ENCODE measurements at places on chromosomes 2 and 18.
A peak's percentile ranks its signal among the peaks of the same experiment; 100 is the strongest.

- no peak for DNase-seq
These were observed 3.5 kb downstream of the NOL10 start for GRCh38 chr2:10686176-10686730.

- DNase-seq, result no peak
These were observed 190.0 kb downstream of the MTCL1 start for GRCh38 chr18:8895341-8895740.

GRCh38 chr2:238005528-238005927 is 38.7 kb downstream of the UBE2F start:
- no peak for DNase-seq

DNA sequence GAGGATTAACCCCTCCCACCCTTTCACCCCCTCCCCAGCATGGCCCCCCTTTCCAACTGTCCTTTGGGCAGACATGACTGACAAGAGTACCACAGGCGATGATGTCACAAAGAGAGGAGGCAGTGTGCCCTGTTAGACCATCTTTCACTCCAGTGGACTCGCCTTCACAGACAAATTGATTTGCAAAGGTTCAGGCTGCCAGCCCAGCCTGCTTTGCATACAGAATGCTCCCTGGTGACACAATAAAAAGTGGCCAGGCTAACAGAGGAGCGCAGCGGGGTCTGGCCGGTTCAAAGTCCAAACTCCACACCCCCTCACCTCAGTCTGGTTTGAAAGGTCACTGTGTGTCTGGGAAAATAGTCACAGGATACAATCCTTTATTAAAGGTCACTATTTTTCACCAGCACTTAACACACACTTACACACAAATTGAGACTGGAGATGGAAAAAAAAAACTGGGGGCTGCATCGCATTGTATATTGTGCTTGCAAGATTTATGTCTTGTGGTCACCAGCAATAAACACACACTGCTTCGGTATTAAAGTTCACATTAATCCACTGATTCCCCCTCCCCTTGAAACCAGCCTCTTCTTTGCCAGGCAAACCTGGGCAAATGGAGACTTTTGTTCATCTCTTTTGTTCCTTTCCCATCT is 236.9 kb downstream of the BCL11A start:
- DNase-seq, result no peak

- no peak for DNase-seq
These were observed 290.3 kb upstream of the ID2 start for GRCh38 chr2:8391584-8391983.

DNA sequence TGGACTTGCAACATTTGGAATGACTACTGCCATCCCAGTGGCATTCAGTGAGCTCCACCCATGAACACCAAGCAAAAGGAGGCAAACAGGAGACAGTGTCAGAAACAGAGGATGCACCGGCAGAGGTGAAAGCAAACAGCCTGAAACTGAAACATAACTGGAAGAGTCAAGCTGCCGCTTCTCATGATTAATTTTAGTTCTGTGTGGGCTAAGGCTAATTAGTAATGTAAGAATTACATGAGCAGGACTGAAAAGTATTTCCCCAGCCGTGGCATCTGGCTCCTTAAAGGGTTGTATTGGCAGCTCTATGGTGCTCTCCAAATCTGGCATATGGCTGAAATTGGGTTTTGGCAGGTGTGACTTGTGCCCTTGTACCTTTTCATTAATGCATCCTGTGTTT is 1108.1 kb downstream of the TSN start:
- DNase-seq, result no peak

- no peak for DNase-seq
These were observed 31.6 kb upstream of the MREG start for GRCh38 chr2:216044883-216045486.

DNA sequence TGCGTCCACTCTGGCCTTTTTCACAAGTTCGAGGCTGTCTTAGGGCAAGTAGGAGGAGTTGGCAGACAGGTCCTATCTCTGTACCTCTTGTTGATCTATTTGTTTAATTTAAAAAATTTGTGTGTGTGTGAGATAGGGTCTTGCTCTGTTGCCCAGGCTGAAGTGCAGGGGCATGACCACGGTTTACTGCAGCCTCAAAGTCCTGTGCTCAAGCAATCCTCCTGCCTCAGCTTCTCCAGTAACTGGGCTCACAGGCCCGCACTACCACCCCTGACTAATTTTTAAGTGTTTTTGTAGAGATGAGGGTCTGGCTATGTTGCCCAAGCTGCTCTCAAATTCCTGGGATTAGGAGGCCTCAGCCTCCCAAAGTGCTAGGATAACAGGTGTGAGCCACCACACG is 4.2 kb upstream of the SLC35F6 start:
- no peak for DNase-seq

GRCh38 chr2:63044362-63045327 is 6.0 kb upstream of the OTX1 start:
- no peak for DNase-seq

- no peak for DNase-seq
These were observed 20.6 kb downstream of the ANTXR1 start for GRCh38 chr2:69033461-69034095.

GRCh38 chr2:111100087-111100764 is 20.5 kb upstream of the BCL2L11 start:
- no peak for DNase-seq

DNA sequence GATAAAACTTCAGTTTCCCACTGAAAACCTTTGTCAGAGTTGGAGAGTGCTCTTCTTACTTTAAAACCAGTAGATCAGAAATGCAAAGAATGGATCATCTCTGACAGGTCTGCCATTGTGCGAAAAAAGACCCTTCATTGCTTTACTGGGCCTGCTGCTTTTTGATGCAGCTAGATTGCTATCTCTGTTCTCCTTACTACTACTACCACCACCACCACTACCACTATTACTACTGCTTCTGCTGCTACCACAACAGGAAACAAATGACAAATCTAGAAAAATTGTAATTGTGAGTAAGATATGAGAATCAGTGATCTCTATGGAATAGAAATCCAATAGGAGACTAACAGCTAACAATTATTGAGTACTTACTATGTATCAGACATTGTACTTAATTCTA is 85.8 kb downstream of the PKP4 start:
- no peak for DNase-seq

DNA sequence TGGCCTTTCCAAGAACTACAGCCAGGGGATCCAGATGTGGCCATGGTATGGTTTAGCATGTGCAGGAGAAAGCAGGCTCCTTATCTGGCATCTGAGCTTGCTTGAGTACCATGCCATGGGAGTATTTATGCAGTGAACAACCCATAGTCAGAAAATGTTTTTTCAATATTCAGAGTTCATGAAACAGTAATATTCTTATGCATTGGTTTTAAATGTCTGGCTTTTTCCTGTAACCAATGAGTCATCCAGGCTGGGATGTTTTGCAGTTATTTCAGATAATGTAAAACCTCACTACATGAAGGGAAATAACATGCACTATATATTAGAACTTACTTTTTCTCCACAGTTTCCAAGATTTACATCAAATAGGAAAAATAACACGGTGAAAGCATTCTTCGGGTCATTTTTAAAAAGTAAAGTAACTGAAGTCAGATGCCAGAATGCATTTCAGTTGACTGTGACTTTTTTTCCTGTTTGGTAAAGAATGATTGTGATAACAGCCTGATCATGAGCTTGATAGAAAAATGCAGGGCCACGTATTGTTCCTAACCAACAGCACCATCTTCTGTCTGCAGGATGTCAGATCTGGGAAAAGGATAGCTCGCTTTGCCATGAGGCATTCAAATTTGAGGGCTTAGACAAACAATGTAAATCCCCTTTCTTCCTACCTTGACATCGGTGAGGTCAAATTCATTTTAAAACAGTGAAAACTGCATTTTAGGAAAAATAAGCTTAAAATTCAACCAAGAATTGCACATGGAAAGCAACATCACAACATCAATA is 152.8 kb downstream of the DSC3 start:
- peak; percentile 0 for DNase-seq

DNA sequence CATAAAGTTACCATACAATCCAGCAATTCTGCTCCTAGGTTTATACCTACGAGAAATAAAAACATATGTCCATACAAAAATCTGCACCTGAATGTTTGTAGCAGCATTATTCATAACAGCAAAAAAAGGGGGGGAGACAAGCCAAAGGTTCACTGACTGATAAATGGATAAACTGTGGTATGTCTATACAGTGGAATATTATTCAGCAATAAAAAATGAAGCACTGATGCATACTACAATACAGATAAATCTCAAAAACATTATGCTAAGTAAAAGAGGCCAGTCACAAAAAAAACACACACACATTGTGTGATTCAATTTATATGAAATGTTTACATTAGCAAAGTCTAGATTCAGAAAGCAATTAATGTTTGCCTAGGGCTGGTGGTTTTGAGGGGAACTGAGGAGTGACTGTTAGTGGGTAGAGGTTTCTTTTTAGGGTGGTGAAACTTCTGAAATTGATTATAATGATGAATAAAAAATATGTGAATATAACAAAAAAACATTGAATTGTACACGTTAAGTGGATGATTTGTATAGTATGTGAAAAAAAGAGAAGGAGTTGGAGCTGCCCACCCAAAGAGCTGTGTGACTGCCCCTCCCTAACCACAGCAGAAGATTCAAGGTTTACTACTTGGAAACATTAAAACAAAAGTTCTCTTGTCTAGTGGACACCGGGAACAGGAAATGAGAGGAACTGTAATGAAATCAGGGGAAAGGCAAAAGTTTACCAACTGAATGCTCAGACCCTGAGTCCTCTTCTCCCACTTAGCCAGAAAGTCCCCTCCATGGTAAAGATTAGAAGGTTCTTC is 13.4 kb downstream of the COLEC12 start:
- no peak for DNase-seq

DNA sequence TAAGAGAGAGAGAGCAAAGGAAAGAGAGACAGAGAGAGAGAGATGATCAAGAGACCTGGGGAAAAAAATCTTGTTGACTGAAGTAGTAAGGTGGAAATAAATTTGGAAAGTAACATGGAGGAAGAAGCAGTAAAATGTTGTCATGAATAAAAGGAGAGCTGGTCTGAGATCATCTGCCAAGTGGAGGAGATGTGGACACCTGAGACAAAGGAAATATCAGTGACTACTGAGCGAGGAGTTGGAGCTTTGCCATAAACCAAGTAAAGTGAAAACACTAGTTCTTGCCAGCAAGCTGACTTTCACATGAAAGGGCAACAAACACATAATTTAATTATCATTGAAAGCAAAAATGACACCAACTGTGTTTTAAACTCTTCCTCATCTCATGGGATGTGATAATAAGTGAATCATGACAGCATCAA is 49.0 kb upstream of the DSG1 start:
- DNase-seq, result no peak

DNA sequence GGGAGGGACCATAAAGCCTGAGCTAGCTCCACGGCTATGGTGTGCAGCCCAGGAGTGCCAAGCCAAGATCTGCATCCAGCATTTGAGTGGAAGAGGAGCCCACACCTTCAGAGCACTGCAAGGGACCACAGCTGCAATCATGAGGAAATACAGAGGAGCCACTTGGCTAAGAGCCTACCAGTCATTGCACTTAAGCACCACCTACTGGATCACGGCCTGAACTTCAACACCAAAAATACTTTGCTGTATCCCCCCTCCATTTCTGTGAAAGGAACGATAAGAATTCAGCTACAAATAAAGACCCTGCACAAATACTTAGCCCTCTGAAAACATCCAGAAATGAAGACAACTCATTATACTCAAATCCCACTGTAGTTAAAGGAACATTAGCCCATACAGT is 545.3 kb downstream of the TSN start:
- DNase-seq, result no peak

DNA sequence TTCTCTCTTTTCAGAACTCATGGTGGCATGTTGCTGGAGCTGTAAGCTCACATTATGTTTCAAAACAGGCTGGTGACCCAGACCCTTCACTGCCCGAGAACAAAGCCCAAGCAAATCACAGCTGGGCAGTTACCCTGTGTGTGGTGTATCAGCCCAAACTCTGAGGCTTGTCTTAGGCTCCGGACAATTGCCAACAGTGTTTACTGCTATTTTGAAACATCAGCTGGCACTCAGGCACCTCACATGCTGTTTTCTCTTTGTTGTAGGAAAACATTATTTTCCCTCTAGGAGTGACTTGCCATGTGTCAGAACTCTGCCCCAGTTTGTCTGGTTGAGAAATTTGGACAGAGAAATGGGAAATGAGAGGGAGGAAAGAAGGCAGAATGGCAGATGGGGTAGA is 237.6 kb upstream of the APCDD1 start:
- no peak for DNase-seq

DNA sequence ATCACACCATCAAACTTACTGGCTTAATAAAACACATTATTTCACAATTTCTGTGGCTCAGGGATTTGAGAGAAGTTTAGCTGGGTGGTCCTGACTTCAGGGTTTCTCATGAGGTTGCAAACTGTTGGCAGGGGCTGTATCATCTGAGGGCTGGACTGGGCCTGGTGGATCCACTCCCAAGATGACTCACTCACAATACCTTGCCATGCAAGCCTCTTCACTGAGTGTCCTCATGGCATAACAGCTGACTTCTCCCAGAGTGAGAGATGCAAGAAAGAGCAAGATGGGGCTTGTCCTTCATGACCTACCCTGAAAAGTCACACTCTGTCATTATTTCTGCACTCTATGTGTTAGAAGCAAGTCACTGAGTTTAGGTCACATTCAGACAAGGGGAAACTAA is 73.8 kb downstream of the AQP4 start:
- no peak for DNase-seq

DNA sequence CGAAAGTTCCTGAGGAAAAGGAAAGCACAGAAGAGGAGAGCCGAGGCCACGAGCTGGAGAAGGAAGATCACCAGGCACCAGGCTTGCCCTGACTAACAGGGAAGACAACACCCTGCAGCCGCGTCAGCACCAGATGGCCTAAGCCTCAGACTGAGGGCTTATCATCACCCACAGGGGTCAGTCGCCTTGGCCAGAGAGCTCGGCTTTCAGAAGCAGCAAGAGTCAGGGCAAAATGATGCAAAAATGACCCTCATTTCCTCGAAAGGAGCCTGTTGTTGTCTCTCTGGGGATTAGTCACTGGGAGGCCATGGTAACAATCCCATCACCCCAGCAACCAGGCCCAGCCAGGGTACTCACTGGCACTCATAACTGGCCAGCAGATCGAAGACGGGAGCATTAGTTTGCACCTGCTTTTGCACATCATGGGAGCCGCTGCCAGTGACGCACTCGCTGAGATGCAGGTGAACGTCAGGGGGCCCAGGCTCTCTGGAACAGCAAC is 42.7 kb upstream of the ZFP36L2 start:
- no peak for DNase-seq

DNA sequence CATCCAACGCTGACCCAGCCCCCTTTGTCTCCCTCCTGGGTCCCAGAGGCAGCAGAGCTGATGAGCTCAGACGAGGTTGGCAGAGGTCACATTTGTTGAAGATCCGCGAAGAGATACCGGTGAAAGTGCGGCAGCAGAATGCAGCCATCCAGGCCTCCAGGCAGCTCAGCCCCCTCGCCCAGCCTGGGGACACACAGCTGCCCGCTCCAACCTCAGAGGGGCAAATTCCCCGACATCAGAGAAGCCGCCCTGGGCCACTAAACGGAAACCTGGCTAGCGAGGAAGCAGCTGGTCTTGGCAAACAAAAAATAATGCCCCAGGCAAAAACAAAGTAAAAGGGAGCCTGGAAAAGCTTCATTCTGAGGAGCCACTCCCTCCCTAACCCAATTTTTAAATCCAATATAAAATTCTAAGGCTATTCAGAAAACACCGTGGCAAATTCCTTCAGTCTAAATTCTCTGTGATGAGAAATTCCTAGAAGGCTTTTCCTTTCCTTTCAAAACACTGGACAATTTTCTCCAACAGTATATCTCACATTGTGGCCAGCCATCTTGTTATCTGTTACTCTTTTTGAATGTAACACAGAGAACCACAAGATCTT is 262.4 kb downstream of the SS18 start:
- DNase-seq, result peak; percentile 29

All from Caco-2 (cell line).